ENCODE measurements at places on chromosomes 16 and 17.

DNA sequence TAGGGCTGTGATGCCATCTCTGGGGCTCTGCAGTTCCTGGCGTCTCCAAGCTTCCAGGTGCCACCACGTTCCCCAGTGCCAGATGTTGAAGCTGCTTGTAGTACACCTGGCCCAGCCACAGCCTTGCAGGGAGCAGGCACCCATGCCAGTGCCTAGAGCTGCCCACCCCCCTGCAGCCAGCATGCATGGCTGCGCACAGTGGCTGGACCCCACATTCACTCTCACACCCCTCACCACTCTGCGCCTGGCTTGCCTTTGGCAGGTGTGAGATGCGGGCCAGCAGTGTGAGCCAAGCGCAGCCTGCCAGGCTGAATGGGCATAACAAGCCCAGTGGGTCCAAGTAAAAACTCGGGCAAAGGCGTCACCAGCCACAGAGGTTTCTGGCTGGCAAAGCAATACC is 75.4 kb upstream of the CHMP6 start:
- no peak for DNase-seq

- DNase-seq, result no peak
Measured at GRCh38 chr17:42179335-42179734, 1.6 kb downstream of the KCNH4 start.

DNA sequence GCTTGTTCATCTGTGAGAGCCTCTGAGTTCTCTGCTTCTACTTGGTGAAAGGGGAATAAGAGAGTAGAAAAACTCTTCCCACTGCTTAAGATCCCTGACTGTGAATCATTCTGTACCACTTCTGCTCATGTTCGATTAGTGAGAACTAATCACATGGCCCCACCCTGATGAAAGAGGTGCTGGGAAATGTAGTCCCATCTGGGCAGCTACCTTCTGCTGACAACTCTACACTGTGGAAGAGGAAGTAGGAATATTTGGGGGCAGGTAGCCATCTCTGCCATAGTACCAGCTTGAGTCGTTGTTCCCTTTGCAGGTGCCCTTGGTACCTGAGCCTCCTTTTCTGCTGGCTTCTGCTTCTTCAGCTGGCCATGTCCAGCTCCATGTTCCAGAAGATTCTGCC is 29.9 kb downstream of the NKD1 start:
- no peak for DNase-seq

- no peak for DNase-seq
Measured at GRCh38 chr17:8117980-8118768, at the start of gene ALOXE3. ALOXE3 (minus strand) TSS chr17:8118514; CDS start chr17:8117990, 524 bp downstream.

DNA sequence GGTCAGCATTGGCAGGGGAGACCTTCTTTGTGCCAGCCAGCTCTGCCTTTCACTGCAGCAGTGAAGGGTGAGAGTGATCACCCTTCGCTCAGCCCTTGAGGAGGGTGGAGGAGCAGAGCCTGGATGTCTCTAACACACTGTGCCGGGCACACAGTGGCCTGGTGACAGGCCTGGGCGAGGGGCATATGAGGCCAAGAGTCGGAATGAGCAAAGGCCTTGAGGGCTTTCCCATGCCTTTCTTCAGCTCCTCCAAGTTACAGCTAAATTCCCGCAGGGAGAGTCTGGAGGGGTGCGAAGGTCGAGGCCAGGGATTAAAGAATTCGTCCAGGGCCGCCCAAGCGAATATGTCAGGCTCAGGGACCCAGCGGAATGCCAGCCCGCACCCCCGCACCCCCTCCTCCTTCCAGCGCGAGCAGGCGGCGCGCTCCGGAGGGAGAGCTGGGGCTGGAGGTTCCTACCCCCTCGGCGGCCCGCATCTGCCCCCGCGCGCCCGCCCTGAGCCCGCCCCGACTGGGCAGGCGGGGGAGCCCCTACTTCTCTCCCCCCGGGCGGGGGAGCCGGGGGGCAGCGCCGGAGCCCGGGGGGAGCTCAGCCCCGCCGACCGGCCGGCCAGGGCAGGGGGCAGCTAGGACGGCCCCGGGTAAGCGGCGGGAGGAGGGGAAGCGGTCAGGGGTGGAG is at the start of gene RASL10B:
TSS of gene RASL10B (plus strand) at position 401 of the 678 bp plus-strand sequence. CDS start 3,546 bp downstream, outside the sequence.
- peak; percentile 11 for DNase-seq

- no peak for DNase-seq
Measured at GRCh38 chr16:19704321-19705145, 13.5 kb downstream of the KNOP1 start.

GRCh38 chr16:31298958-31299357 is 39.2 kb downstream of the ITGAM start:
- no peak for DNase-seq
